ENCODE measurements at places on chromosomes 2 and 18.

GRCh38 chr2:25490217-25490616 is 148.5 kb upstream of the DNMT3A start:
- DNase-seq = no peak

DNA sequence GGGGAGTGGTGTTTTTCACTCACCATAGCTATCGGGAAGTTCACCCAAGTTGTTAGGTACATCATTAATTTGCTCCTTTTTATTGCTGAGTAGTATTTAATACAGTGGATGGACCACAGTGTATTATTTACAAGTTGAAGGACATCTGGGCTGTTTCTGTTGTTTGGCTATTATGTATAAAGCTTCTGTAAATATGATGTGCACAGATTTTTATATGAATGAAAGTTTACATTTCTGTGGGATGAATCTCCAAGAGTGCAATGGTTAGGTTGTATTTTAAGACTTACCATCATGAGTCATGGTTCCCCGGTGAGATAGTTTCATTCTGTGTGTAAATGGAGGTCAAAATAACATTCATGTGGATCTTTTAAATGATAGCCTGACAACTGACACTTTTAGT is 337.4 kb downstream of the PTPRM start:
- DNase-seq = no peak

- DNase-seq = no peak
These were observed 339.8 kb downstream of the NYAP2 start for GRCh38 chr2:225739328-225739727.

GRCh38 chr2:240947176-240947575 is 41.0 kb downstream of the CROCC2 start:
- no peak for DNase-seq

DNA sequence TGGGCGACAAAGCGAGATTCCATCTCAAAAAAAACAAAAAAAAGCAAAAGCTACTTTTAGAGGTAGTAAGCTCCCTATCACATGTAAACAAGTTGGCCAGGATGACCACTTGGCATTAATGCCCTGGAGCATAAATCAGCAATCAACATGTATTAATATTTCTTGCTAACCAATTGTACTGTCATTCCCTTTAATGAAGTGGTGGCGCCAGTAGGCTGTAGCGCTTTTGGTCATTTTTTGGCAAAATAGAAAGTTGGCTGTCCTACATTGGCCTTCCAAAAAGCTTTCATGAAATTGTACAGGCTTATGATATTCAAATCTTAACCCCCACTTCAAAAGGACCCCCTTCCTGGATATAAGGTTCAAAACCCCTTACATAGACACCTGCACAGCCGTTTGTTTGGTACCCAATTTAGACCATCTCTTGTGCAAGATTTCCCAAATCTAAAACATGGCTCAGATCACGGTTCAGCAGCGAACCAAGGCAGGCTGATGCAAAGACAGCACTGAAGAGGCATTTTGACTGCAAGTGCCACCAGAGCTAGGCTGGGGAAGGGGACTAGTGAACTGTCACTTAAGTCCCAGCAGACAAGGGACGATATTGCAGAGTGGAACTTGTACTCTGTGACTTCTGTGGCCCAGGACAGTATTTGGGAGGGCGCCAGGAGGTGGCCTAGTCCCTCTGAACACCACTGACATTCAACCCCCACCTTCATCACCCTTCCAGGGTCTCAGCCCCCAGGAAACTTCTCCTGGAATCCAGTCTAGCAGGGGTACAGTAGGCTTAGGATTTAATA is 31.9 kb downstream of the SMAD7 start:
- no peak for DNase-seq

- no peak for DNase-seq
These were observed 120.7 kb upstream of the CTAGE1 start for GRCh38 chr18:22538426-22538825.

DNA sequence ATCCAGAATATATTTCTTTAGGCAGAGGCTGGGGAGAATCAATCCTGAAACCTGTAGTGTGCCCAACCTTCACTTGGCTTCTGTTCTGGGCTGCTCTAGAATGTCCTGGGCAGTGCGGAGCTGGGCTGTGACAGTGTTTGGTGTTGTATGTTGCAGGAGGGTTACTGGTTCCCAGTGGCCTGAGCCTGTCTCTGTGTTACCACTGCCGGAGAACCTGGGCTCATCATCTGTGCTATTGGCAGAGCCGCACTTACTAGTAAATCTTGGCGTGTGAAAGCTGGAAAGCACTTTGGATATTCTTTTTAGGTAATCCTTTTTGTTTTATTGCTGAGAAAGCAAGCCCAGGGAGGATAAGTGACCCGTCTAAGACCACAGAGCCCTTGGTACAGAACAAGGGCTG is 412.9 kb downstream of the SLC4A3 start:
- no peak for DNase-seq

- no peak for DNase-seq
These were observed 358.4 kb upstream of the NRP2 start for GRCh38 chr2:205323929-205324328.

GRCh38 chr2:40741532-40741931 is 289.6 kb upstream of the SLC8A1 start:
- no peak for DNase-seq

- DNase-seq = no peak
These were observed 14.3 kb downstream of the GPR17 start for GRCh38 chr2:127660291-127660578.

- no peak for DNase-seq
These were observed 58.1 kb upstream of the SLC66A3 start for GRCh38 chr2:11097038-11097720.

GRCh38 chr2:20439503-20439902 is 7.4 kb upstream of the RHOB start:
- peak; percentile 64 for DNase-seq

GRCh38 chr2:38251940-38252339 is 125.1 kb downstream of the ATL2 start:
- no peak for DNase-seq

GRCh38 chr18:48317781-48318381 is 91.3 kb downstream of the ZBTB7C start:
- DNase-seq = no peak

DNA sequence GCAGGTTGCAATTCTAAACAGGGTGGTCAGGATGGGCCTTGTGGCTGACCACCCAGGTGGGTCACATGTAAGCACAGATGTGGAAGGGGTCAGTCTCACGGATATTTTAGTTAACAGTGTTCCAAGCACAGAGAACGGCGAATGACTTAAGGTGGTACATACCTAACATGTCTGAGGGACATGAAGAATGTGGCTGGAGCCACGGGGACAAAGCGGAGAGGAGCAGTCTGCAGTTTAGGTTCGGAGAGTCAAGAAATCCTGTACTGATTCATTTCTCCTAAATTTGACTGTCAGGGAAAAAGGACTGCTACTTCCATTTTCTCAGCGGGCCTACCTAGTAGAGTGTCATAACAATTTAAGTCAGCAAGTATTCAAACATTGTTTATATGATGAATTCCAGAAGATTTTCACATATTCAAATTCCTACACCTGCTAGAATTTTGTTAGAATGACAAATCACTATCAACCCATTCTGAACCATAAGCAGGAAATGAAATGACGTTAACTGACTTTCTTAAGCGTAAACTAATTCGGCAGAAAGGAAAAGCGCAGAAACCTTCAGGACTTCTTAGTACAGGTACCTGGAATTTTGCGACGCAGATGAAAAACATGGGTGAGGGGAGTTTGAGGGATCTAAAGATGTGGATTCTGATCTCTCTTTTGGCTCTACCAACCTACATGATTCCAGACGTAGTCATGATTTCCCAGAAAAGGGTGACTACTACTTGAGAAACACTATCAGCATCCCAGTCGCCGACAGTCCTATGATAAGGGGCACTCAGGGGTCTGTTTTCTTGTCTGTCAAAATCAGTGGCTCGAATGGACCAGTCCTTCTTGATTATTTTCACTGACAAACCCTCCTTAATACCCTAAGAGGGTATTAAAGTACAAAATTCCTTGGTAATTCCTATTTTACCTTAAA is 41.3 kb downstream of the PTPN2 start:
- no peak for DNase-seq

DNA sequence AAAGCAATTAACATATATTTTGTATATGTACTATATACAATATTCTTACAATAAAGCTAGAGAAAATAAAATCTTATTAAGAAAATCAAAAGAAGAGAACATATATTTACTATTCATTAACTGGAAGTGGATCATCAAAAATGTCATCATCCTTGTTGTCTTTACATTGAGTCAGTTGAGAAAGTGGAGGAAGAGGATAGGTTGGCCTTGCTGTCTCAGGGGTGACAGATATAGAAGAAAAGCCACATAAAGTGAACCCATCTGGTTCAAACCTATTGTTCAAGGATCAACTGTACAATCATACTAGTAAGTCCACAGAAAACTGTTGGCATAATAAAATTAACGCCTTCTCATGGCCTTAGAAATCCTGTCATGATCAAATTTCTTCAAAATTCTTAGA is 26.6 kb downstream of the SESTD1 start:
- no peak for DNase-seq

GRCh38 chr18:63844254-63844653 is 43.3 kb upstream of the SERPINB2 start:
- no peak for DNase-seq

- no peak for DNase-seq
These were observed 10.1 kb downstream of the KIF3C start for GRCh38 chr2:25972049-25972823.

DNA sequence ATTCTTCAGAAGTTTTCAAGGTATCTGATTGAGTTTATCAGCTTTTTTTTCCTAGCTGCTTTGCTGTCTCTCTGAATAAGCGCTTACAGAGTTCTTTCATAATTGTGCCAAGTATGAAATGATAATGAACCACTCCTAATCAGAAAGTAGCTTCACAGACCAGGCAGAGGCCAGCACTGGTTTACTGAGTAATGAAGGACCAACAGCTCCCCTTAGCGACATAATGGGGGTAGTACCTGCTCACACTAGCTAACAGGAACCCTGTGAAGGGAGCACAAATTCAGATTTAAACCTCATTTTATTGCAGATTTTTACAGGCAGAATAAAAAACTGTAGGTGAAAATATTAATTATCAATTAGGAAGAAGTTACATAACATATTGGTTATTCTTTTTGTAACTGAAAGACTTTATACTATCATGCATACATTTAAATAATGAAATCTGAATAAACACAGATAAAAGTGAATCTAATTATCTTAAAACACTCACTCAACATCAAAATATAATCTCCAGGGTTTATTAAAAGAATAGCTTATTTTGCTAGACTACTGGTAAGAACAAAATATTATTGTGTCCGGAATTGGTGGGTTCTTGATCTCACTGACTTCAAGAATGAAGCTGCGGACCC is 53.7 kb upstream of the LRRC30 start:
- no peak for DNase-seq

DNA sequence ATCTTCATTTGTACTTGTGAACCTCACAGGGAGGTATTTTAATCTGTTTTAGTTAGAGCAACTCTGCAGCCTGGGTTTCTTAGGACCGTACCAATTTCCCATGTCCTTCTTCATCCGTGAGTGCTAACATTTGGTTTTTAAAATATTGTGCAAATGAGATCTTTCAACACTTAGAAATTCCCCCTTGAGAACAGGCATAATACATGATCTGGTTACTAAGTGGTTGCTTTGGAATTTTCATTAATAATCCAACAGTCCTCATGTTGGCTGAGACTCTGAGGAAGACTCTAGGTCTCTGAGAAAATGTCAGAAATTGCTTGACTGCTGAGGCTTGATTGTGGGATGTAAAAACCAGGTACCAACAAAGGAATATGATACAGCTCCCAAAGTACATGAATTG is 125.6 kb upstream of the CDCA7 start:
- no peak for DNase-seq
